Small intestine (tissue), 16 donors: ENCODE measurements at places on chromosomes 16 and 17. TPM values are rescaled to one million over a fixed set of nuclear protein-coding genes. Genes with fewer than 3 reads are reported as not detected.

DNA sequence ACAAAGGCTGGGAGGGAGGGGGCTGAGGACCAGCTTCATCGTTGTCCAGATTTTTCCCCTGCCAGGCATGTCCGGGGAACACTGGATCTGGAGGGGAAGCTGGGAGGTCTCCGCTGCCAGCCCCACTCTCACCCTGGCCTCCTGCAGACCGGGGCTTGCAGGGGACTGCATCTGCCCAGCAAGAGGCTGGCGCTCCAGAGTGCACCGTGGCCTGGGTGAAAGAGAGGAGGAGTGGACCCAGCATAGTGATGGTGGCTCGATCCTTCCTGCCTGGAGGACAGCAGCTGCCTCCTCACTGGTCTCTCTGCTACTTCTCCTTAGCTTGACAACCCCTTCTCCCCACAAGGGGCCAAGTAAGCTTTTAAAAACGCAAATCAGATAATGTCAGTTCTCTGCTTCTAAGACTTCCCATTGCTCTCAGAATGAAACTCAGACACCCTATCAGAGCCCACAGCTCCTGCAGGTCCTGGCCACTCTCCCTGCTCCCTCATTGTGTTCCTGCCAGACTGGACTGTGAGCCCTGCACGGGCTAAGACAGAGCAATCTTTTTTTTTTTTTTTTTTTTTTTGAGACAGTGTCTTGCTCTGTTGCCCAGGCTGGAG, 15.0 kb downstream of the CPNE2 start:
- no peak for DNase-seq

DNA sequence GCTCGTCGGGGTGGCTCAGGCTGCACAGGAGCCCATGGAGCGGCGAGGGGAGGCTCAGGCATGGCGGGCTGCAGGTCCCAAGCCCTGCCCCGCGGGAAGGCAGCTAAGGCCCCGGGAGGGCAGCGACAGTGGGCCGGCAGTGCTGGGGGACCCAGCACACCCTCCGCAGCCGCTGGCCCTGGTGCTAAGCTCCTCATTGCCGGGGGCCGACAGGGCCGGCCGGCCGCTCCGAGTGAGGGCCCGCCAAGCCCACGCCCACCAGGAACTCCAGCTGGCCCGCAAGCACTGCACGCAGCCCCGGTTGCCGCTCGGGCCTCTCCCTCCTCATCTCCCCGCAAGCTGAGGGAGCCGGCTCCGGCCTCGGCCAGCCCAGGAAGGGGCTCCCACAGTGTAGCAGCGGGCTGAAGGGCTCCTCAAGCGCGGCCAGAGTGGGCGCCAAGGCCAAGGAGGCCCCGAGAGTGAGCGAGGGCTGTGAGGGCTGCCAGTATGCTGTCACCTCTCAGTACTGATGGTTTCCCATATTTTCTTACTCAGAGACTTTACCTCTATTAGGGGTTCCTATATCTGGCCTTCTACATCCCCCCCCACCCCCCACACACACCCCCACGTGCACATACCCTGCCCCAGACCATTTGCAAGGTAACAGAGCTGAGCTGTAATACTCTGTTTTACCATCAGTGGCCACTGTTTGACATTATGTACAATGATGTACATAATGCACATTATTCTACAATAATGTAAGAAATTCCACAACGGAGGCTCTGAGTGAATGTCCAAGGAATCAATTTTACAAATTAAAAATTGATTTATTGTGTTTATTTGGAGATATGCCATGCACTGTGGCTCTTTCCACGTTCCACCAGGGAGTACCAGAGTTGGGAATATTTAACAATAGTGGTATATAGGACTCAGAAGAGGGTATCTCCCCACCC, 3.7 kb upstream of the VAT1L start:
- no peak for DNase-seq

- DNase-seq: no peak
Observed at GRCh38 chr16:53476867-53477266, 26.1 kb downstream of the AKTIP start.

The RAB11FIP4 gene
- polyA plus RNA-seq: 33.8 TPM

DNA sequence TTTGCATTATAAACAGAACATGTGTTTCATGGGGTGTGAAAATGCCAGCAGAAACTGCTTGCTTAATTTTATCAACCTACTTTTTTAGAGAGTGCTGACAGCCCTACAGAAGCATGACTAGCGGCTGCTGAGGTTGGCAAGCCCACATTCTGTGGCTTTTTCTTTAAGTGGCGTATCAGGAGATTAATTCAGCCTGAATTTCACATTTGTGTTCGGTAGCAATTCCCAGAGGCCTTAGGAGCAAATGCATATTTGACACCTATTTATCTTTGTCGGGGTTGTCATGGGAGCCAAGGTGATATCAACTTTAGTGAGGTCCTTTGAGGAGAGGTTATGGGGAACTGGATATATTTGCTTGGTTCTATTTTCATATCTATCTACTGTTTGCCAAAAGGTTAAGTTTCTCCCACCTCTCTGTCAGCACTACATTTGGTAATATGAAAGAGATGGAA, 140.9 kb downstream of the KCNJ2 start:
- DNase-seq: no peak

The PPP1R27 gene
- polyA plus RNA-seq: not detected

DNA sequence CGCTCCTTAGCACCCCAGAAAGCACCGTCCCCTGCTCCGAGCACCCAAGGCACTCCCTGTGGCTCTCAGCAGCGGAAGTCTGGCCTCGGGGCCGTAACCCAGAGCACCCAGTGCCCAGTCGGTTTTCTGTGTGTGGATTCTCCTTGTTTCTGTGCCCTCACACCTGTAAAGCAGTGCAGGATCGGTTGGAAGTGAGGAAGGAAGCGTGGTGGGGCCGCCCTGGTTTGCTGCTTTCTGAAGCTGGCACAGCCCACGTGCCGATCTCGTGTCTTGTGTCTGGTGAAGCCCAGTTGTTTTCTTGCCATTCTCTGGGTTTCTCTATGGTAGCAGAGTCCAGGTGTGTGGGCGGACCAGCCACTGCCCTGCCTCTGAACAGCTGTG, 3.7 kb downstream of the ACSF3 start:
- no peak for DNase-seq

The SOX9 gene
- 5.4 TPM for polyA plus RNA-seq

DNA sequence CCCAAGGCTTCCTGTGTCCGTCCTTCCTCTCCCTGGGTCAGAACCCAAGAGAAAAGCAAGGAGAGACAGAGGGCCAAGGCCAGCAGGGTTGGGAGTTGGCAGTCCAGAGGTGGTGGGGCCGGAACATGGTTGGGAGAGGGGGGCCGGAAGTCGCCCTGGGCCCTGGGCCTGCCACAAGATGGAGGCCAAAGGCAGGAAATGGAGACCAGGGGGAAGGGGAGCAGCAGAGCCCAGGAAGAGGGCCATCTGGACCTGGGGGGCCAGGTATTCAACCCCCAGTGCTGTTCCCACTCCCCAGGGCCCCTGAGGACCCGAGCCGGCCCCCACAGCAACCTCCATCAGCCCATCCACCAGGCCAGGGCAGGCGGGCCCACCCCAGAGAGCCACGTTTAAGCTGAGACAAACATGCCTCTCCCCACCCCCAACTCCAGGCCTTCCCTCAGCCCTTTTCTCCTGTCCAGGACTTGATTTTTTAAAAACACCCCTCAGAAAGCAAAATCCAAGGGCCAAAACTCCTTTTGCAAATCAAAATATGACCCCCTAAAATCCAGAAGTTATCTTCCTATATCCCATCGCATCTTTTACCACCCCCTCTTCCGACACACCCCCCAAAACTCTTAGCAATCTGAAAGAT, 4.4 kb upstream of the BCL6B start:
- no peak for DNase-seq

The KRT24 gene
- polyA plus RNA-seq: not detected

DNA sequence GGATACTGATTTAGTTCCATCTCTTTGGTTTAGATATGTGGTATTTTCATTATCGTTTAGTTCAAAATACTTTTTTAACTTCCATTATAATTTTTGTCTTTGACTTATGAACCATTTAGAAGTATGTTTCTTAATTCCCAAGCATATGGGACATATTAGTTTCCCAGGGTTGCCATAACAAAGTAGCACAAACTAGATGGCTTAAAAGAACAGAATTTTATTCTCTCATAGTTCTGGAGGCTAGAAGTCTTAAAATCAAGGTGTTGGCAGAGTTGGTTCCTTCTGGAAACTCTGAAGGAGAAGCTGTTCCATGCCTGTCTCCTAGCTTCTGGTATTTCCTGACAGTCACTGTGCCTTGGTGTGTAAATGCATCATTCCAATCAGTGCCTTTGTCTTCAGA, 291.5 kb upstream of the AXIN2 start:
- DNase-seq: no peak

The KRTAP4-5 gene
- polyA plus RNA-seq: not detected

- no peak for DNase-seq
Observed at GRCh38 chr16:79047337-79047736, 553.2 kb downstream of the MAF start.

The NAGS gene
- 46.3 TPM for polyA plus RNA-seq
